ENCODE measurements at places on chromosomes 12 and 14.

DNA sequence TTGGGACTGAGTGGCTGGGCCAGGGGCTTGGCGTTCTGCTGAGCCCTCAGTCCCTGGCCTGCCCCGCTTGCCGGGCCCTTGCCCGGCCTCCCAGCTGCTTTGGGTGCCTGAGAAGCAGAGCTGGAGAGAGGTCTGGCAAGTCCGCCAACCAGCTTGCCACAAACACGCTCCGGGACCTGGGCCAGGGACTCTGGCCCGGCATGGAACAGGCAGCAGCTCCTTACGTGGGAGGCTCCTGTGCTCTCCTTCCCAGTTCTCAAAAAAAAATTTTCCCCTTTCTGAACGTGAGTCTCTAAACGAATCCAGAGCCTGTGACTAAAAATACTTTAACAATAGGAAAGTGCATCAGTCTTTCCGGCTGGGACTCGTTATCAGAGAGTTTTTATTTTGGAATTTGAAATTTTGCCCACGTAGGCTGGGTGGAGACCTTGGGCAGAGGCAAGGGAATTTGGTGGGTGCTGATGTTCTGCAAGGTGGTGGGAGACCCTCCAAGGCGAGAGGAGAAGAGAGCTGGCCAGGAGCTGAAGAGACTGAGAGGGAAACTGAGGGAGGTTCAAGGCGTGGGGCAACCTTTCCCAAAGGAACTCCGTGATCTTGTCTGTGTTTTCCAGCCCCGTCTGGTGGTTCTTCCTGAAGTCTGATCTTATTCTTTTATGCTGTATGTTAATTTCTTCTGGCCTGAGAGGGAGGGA lies 6.8 kb upstream of the NR4A1 start:
- DNase-seq, result no peak

DNA sequence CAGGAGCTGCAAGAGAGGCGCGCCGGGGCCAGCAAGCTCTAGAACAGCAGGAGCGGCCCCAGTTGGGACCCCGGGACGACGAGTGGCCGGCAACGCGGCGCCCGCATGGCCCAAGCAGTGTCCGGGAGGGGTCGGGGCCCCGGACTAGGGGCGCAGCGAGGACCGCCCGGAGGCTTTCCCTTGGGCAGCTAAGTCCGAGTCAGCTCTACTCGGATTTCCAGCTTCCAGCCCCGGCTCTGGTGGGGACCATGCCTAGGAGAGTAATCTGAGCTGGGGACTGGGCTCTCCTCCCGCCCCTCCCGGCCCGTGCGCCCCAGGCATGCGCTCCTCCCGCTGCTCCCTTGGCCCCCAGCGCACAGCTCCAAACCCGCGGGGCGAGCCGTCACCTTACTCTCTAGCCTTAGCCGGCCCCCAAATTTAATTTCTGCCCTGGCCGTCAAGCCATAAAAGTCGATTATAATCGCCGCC lies 41.6 kb upstream of the CAPRIN2 start:
- no peak for DNase-seq

DNA sequence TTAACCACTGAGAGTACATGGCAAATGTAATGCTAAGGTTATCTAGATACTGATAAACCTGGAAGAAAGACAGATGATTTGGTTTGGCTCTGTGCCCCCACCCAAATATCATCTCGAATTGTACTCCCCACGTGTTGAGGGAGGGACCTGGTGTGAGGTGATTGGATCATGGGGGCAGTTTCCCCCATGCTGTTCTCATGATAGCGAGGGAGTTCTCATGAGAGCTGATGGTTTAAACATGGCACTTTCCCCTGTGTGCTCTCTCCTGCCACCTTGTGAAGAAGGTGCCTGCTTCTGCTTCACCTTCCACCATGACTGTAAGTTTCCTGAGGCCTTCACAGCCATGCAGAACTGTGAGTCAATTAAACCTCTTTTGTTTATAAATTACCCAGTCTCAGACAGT lies 14.2 kb downstream of the NOXRED1 start:
- DNase-seq, result no peak

- DNase-seq, result no peak
Measured at GRCh38 chr12:57726151-57726883, 12.2 kb downstream of the AGAP2 start.

- no peak for DNase-seq
Measured at GRCh38 chr14:103619057-103619456, 10.0 kb upstream of the KLC1 start.

- no peak for DNase-seq
Measured at GRCh38 chr14:101797856-101798255, 36.3 kb downstream of the PPP2R5C start.

DNA sequence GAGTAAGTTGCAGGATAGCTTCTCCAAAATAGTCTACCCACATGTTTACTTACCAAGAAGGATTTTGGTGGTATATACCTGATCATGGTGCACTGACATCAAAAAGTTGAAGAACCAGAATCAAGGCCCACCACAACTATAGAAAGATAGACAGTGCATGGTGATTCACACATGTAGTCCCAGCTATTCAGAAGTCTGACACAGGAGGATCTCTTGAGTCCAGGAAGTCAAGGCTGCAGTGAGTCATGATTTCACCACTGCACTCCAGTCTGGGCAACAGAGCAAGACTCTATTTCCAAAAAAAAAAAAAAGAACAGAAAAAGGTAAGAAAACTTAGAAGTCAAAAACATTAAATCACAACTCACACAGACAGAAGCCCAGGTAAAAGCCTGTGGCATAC lies 422.2 kb upstream of the FOXG1 start:
- DNase-seq, result no peak

- no peak for DNase-seq
Measured at GRCh38 chr12:34292736-34293625, 270.7 kb downstream of the ALG10 start.

- DNase-seq, result no peak
Measured at GRCh38 chr14:97532052-97532451, 734.9 kb downstream of the VRK1 start.
